Astrocyte (in vitro differentiated cells and primary cell): ENCODE measurements at places on chromosomes 13 and 19. TPM values are rescaled to one million over a fixed set of nuclear protein-coding genes. Genes with fewer than 3 reads are reported as not detected.

The PRSS57 gene
- not detected in 2 replicates for total RNA-seq

The PSG6 gene
- 0.23 TPM in 1 of 2 replicates, not detected in the other for total RNA-seq

The KLK12 gene
- not detected in 2 replicates for total RNA-seq

The CLEC4G gene
- total RNA-seq, result not detected in 2 replicates

The ZNF730 gene
- 2.0 and 2.8 TPM in 2 replicates for total RNA-seq

The ZSWIM4 gene
- 9.5 and 10.6 TPM in 2 replicates for total RNA-seq

The FUT3 gene
- 0.14 and 0.84 TPM in 2 replicates for total RNA-seq

The ZNF793 gene
- 8.5 and 9.8 TPM in 2 replicates for total RNA-seq

The KIR2DL1 gene
- not detected in 2 replicates for total RNA-seq

The GRIN3B gene
- total RNA-seq, result 2.5 and 2.7 TPM in 2 replicates

The LGALS7 gene
- not detected in 2 replicates for total RNA-seq

The KLC3 gene
- 0.62 and 1.2 TPM in 2 replicates for total RNA-seq

The ZIC2 gene
- 0.60 and 1.8 TPM in 2 replicates for total RNA-seq

The SRRM5 gene
- 0.23 TPM in 1 of 2 replicates, not detected in the other for total RNA-seq

The ZNF681 gene
- total RNA-seq, result 1.3 and 3.1 TPM in 2 replicates

The PABPC3 gene
- total RNA-seq, result 0.17 and 0.45 TPM in 2 replicates

The FCGBP gene
- 0.54 and 1.4 TPM in 2 replicates for total RNA-seq

The SIGLECL1 gene
- not detected in 2 replicates for total RNA-seq

The ENOX1 gene
- 2.3 and 2.4 TPM in 2 replicates for total RNA-seq

The LNX2 gene
- total RNA-seq, result 7.7 and 8.7 TPM in 2 replicates

The ZNF575 gene
- 1.3 and 1.4 TPM in 2 replicates for total RNA-seq

The UGGT2 gene
- 36.1 and 36.2 TPM in 2 replicates for total RNA-seq

The FCAR gene
- not detected in 2 replicates for total RNA-seq

The FGF22 gene
- total RNA-seq, result 0.25 TPM in 1 of 2 replicates, not detected in the other

The LENG9 gene
- total RNA-seq, result 3.7 and 3.8 TPM in 2 replicates

The VAV1 gene
- not detected in 2 replicates for total RNA-seq

DNA sequence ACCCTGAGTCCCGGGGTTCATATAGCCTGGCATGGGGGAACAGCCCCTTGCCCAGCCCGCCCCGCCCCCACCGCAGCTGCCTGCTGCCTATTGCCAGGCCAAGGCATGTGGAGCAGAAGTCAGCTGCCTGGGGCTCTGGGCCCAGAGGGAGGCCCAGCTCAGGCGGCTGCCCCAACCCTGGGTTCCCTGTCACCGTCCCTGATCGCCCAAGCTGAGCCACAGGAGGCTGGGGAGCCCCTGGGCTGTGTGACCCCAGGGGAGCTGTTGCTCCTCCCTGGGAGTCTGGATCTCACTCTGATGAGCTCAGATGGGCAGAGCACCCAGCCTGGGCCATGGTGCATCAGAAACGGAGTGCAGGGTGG lies 1.4 kb downstream of the PLIN4 start:
- DNase-seq, result no peak

- DNase-seq, result peak; percentile 91
Observed at GRCh38 chr13:44365008-44365407, 8.6 kb upstream of the SERP2 start.

GRCh38 chr13:93775507-93776108 lies 549.0 kb downstream of the GPC6 start:
- DNase-seq, result peak; percentile 84

- no peak for DNase-seq
Observed at GRCh38 chr19:56837492-56838023, 3.0 kb downstream of the PEG3 start.

GRCh38 chr19:15177269-15178116 lies 23.3 kb downstream of the NOTCH3 start:
- DNase-seq, result no peak

DNA sequence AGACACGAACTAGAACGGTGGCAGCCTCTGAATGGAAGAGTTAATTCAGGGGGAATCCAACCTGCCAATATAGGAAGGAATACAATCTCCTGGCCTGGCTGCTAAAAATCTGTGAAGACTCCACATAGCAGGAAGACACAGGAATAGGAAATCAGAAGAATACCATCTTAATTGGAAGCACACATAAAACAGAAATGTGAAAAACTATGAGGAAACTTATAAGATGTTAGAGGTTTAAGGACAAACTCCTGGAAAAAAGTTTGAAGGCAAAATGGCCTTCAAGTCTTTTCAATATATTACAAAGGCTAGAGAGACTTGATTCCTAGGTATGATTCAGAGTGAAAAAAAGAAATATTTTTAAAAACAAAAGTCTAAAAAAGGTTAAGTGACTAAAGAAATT lies 78.1 kb upstream of the FBXL3 start:
- no peak for DNase-seq

- no peak for DNase-seq
Observed at GRCh38 chr13:112947796-112948195, 21.2 kb upstream of the MCF2L start.

GRCh38 chr19:33426621-33427361 lies 53.3 kb downstream of the CEBPG start:
- DNase-seq, result no peak

DNA sequence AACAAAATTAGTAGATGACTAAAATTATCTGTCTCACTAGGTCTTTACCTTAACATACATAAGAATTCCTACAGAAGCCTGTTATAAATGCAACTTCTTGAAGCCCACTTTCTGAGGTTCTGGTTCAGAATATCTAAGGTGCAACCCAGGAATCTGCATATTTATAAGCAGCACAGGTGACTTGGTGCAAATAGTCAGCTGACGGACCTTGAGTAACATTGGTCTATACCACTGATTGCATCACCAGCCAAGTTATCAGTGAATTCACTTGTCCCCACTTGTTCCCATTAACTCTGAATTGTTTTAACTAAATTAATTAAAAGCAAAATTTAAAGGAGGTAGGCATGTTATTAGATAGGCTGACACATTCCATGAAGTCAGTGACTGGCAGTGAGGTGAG lies 109.9 kb downstream of the FRY start:
- DNase-seq, result no peak

GRCh38 chr19:27794494-27795042 lies 1418.4 kb downstream of the UQCRFS1 start:
- DNase-seq, result peak; percentile 16

- DNase-seq, result no peak
Observed at GRCh38 chr19:5032101-5032967, 63.4 kb downstream of the KDM4B start.

- no peak for DNase-seq
Observed at GRCh38 chr13:24213932-24214331, 53.4 kb downstream of the SPATA13 start.

DNA sequence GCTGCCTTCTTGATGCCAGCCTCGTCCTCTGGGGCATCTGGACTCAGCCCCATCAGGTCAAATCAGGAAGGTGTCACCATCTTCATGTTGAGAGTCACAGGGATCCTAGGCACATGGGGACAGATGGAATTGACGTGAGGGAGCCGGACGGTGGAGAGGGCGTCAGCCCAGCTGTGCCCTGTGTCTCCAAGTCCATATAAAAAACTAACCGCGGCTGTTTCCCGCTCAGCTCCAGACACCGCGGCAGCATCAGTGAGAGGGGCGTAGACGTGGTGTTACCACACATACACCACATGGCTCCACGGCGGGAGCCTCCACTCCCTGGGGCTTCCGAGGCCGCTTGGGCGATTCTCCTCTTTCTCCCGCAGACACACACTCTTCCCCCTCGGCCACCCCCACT lies 5.6 kb upstream of the PRR36 start:
- DNase-seq, result no peak

GRCh38 chr19:57668635-57669034 lies at the start of gene ZSCAN4:
ZSCAN4 (plus strand) TSS chr19:57668935; CDS start chr19:57676146, 7,211 bp downstream.
- DNase-seq, result no peak

- peak; percentile 15 for DNase-seq
Observed at GRCh38 chr19:33348301-33349010, 25.1 kb upstream of the CEBPG start.

DNA sequence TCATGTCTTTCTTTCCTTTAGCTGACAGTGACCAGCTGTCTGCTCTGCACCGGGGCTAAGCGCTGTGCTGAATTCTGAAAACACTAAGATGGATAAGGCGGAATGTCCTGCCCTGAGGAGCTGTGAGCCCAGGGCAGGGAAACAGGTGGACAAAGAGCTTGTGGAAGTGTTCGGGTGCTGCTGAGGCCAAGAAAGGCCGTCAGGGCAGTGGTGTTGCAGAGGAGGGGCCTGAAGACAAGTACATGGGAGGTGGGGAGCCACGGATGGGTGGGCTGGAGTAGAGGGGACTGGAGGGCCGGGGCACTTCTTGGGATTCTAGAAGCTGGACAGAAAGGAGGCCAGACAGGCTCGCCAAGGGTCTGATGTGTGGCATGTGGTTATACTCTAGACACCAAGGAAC lies 66.2 kb upstream of the GPR183 start:
- no peak for DNase-seq

DNA sequence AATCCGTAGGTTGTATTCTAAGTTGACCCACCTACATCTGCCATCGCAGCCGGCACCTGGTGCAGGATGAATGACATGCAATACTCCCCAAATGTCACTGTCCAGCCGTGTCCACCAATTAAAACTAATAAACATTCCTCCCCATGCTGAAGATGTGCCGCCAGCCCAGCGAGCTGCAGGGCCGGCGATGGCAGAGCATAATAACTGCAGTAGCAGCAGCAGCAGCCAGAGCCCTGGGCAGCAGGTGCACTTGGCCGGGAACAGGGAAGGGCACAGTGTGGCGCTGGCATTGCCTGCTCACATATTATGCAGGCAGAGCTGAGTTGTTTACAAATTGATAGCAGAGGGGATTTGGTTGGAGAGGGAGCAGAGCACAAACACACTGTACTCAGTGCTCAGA lies 754.9 kb downstream of the OLFM4 start:
- no peak for DNase-seq

GRCh38 chr19:53132141-53132991 lies at the start of gene ZNF415:
ZNF415 (minus strand) TSS chr19:53132910; CDS start chr19:53122676, 10,234 bp downstream.
- DNase-seq, result peak; percentile 54

DNA sequence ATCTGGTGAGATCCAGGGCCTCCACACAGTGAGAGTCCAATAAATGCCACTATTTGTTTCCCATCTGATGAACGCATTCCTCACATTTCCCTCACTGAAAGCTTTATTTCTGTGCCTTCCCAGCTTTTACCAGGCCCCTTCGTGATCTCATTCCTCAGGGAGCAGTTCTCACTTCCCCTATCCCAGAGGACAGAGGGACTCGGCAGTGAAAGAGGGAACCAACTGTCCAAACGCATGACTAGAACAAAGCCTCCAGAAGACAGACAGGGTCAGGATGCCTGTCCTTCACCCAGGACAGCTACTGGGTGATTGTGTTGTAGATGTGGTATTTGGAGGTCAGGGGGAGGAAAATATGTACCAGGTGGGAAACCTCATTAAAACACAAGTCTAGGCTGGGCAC lies 2.0 kb upstream of the ZBTB45 start:
- DNase-seq, result no peak

GRCh38 chr19:2589441-2589840 lies 113.1 kb downstream of the GNG7 start:
- DNase-seq, result no peak

GRCh38 chr19:50795664-50796073 lies 5.5 kb downstream of the ACP4 start:
- no peak for DNase-seq

DNA sequence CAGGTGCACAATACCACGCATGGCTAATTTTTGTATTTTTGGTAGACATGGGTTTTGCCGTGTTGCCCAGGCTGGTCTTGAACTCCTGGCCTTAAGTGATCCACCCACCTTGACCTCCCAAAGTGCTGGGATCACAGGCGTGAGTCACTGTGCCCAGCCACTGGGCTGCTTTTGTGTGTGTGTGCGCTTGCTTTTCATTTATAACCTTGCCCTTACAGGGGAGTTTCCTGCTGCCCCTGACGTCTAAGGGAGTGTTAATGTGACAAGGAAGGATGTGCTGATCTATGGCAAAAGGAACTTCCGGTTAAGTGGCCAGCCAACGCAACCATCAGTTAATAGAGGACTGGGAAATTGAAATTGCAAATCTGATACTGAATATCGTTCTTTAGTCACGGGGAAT lies 57.7 kb downstream of the ING1 start:
- DNase-seq, result no peak

GRCh38 chr13:30216111-30216510 lies 91.2 kb downstream of the KATNAL1 start:
- DNase-seq, result no peak

DNA sequence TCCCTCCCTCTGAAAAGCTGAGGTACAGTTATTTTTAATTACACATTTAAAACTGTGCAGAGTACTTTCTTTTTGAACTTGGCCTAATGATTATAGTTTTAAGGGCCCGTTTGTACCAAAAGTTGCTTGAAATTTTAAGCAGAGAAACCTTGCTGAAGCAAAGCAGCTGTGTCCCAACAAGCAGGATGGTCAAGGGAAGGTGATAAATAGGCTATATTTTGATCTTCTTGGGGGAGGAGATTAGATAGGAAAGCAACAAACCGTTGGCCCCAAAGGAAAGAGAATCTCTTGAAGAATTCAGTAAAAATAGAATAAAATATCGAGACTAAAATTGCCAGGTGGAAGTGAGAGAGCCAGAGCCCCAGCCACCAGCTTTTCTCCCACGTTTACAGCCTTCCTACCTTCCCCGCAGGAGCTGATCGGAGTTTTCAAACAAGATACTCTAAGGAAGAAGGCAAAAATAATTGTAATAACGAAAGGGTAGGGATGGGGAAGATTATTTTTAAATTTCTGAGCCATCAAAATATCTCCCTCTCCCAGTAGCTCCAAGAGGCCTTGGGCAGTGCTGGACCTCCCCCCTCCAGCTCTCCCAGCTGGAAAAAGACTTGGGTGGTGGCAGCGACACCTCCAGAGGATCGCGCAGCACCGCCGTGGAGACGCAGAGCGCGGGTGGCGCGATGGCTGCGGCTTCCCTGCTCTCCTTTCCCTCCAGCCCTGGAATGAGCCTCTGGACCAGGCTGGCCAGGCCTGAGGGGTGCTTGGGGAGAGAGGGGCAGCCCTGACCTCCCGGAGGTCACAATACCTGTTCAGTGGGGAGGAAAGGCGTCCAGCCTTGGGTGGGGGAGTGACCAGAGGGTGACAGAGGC lies 5.8 kb downstream of the ZIC2 start:
- DNase-seq, result no peak

GRCh38 chr19:32358321-32358720 lies 12.9 kb downstream of the ZNF507 start:
- no peak for DNase-seq
